ENCODE measurements at places on chromosomes 2 and 18. TPM values are rescaled to one million over a fixed set of nuclear protein-coding genes. Genes with fewer than 3 reads are reported as not detected.

GRCh38 chr2:81747481-81748070 is 1443.0 kb upstream of the LRRTM1 start:
- DNase-seq = no peak
- no peaks in the 10 kb centered on the region for H3K36me3 ChIP-seq
- no peak overlapping the region for H3K27ac ChIP-seq
- no peak overlapping the region for H3K4me3 ChIP-seq
- H3K27me3 ChIP-seq = no peaks in the 10 kb centered on the region

DNA sequence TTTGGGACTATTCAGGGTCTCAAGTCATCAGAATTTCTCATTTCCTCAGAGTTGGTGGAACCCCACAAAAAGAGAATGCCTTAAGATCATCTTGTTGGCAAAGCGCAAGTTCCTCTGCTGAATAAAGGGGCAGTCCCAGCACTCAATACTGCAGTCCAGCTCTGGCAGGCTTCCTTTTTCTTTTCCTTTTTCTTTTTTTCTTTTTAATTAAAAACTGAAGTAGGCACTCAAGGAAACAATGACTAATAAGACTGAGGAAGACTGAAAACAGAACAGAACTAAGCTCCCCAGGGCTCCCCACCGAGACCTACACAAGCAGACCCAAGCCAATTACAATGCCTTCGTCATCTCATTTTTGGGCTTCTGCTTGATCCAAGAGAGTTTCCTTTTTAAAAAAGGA is 82.0 kb downstream of the STK39 start:
- DNase-seq = no peak
- no peaks in the 10 kb centered on the region for H3K27me3 ChIP-seq
- no peak overlapping the region for H3K4me3 ChIP-seq
- no peak overlapping the region for H3K27ac ChIP-seq
- H3K4me1 ChIP-seq = peaks cover 45% of the 10 kb centered on the region
- H3K36me3 ChIP-seq = peaks cover 24% of the 10 kb centered on the region

GRCh38 chr2:242085941-242086621 is 216.6 kb downstream of the RTP5 start:
- H3K4me3 ChIP-seq = no peak overlapping the region
- no peaks in the 10 kb centered on the region for H3K36me3 ChIP-seq

TUBA4B gene
- not detected for total RNA-seq

AQP12A gene
- not detected for total RNA-seq

TXNDC2 gene
- total RNA-seq = 0.07 TPM

GRCh38 chr18:48345596-48345995 is 63.6 kb downstream of the ZBTB7C start:
- no peak overlapping the region for H3K4me3 ChIP-seq
- peaks cover 46% of the 10 kb centered on the region for H3K27me3 ChIP-seq
- H3K36me3 ChIP-seq = no peaks in the 10 kb centered on the region
- no peak overlapping the region for H3K27ac ChIP-seq

- DNase-seq = no peak
- no peaks in the 10 kb centered on the region for H3K27me3 ChIP-seq
- peaks cover 20% of the 10 kb centered on the region for H3K36me3 ChIP-seq
- no peak overlapping the region for H3K4me3 ChIP-seq
- no peaks in the 10 kb centered on the region for H3K4me1 ChIP-seq
- no peak overlapping the region for H3K27ac ChIP-seq
These were observed 499.9 kb downstream of the SLC4A3 start for GRCh38 chr2:220127311-220127710.

DNA sequence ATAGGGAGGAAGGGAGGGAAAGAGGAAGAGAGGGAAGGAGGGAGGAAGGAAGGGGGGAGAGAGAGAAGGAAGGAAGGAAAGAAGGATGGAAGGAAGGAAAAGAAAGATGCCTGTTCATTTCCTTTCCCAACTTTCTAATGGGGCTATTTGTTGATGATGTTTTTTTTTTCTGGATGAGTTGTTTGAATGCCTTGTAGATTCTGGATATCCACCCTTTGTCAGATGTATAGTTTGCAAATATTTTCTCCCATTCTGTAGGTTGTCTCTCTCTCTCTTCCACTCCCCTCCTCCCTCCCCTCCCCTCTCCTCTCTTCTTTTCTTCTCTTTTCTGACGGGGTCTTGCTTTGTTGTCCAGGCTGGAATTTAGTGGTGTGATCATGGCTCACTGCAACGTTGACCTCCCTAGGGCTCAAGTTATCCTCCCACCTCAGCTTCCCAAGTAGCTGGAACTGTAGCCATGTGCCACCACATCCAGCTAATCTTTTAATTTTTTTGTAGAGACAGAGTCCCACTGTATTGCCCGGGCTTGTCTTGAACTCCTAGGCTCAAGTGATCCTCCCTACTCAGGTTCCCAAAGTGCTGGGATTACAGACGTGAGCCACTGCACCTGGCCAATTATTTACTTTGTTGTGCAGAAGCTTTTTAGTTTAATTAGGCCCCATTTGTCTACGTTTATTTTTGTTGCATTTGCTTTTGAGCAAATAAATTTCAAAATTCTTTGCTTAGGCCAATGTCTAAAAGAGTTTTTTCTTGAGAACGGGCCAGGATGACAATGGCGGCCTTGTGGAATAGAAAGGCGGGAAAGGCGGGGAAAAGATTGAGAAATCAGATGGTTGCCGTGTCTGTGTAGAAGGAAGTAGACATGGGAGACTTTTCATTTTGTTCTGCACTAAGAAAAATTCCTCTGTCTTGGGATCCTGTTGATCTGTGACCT is 57.3 kb upstream of the FAM117B start:
- no peaks in the 10 kb centered on the region for H3K27me3 ChIP-seq
- no peaks in the 10 kb centered on the region for H3K36me3 ChIP-seq
- H3K27ac ChIP-seq = no peak overlapping the region
- DNase-seq = no peak

GRCh38 chr2:150586858-150587257 is 99.4 kb upstream of the RND3 start:
- peaks cover 93% of the 10 kb centered on the region for H3K4me1 ChIP-seq
- H3K27ac ChIP-seq = peak overlapping the region; percentile 96
- H3K36me3 ChIP-seq = peaks cover 14% of the 10 kb centered on the region
- no peaks in the 10 kb centered on the region for H3K27me3 ChIP-seq
- peak overlapping the region; percentile 53 for H3K4me3 ChIP-seq

EFR3B gene
- total RNA-seq = 0.17 TPM

DNA sequence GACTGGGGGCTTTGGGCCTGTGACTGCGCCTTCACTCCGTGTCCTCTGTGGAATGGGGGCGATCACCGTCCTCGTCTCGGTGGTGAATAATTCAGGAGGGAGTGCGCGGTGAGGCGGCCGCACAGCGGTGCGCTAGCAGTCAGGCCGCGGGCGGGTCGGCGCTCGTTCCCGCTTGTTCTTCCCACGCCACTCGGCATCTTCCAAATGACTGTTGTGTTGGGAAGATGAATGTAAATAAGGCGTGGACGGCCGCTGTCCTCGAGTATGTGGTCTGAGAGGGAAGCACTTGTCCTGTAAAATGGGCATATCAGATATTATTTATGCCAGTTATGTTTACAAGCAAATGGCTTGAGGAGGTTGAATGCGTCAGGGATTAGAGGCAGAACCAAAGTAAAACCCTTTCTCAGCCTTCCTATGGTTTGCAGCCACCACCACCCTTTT is 608 bp upstream of the VPS4B start:
- H3K4me3 ChIP-seq = peak overlapping the region; percentile 100
- H3K27ac ChIP-seq = peak overlapping the region; percentile 99
- peaks cover 8% of the 10 kb centered on the region for H3K36me3 ChIP-seq
- H3K27me3 ChIP-seq = no peaks in the 10 kb centered on the region
- peaks cover 33% of the 10 kb centered on the region for H3K4me1 ChIP-seq

DNA sequence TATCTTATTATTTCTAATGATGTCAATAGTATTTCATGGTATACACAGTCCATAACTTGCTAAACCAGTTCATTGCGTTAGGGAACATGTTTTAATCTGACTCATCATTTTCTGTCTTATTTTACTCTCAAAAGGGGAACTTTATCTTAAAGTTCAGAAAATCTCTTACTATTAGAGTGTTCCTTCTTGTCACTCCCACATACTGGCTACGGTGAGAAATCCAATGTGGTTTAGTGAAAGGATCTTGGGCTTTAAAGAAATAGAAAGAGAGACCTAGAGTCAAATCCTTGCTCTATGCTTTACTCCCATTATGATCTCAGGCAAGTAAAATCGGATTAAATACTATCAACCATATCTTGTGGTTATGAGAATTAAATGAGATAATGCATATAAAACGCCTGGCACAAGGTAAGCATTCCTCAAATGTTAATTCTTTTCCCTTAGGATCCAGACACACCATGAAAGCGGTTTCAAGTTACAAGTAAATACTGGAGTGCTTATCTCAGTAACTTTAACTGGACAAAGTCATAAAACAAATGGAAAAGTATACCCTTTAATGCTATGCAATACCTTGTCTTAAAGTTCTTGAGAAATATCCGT is 576.0 kb downstream of the ARHGAP15 start:
- H3K4me1 ChIP-seq = peaks cover 11% of the 10 kb centered on the region
- H3K36me3 ChIP-seq = no peaks in the 10 kb centered on the region
- H3K27ac ChIP-seq = no peak overlapping the region

GRB14 gene
- total RNA-seq = not detected

All from HFFc6 (cell line).